ENCODE measurements at places on chromosomes 6 and 20. TPM values are rescaled to one million over a fixed set of nuclear protein-coding genes. Genes with fewer than 3 reads are reported as not detected.

GRCh38 chr6:139765825-139766285 is 391.4 kb upstream of the CITED2 start:
- no peak for DNase-seq

GRCh38 chr6:27312146-27312949 is at the start of gene POM121L2:
TSS of gene POM121L2 (minus strand) at chr6:27312273. CDS start at chr6:27312170, 103 bp downstream.
- DNase-seq = peak; percentile 71

The SLPI gene
- total RNA-seq = 548 TPM

DNA sequence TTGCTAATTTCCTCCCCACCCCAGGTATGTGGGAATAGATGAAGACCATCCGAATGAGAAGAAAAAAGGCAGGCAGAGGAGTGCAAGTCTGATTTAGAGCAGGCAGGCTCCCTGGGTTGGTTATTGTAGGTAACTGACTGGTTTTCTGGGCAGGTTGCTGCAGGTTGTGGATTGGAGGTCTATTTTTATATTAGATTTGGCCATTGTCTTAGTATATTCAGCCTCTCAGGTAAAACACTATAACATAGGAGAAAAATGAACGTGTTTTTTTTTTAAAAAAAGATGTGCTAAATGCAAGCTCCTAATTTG is 492 bp upstream of the TBC1D7 start:
- no peak for DNase-seq

GRCh38 chr6:15511248-15512125 is 151.3 kb downstream of the DTNBP1 start:
- no peak for DNase-seq

DNA sequence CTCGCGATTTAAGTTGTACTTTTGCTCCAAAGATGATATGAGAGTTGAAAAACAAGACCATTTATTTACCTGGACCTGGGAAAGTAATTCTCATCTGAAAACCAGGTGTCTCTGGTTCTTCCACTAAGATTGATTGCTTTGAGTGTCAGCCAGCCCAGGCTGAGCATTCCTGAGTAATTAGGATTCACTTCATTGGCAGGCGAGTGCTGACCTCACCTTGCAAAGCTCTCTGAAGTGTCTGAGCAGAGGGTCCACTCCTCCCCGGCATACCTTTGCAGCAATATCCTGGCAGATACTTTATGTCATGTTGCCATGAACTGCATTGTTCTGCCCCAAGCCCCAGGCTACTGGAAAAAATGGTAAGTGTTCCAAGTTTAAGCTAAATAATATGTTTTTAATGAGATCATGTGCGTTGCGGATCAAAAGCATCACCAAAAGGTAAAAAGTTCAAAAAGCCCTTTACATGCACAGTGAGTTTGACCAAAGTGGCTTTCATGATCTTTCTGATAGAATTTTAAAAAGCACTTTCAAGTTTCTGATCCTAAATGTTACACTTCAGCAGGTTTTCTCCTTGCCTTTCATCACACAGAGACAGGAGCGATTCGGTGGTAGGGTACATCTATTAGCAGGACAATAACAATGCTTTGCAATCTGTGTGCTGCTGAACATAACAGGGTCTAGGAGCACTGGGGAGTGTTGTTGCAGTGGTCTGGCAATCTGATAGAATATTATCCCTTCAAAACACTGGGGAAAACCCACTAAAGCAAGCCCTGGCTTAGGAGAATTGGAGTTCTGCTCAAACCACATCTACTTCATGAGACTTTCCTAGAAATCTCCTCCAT is 127.8 kb upstream of the EEF1E1 start:
- DNase-seq = no peak

DNA sequence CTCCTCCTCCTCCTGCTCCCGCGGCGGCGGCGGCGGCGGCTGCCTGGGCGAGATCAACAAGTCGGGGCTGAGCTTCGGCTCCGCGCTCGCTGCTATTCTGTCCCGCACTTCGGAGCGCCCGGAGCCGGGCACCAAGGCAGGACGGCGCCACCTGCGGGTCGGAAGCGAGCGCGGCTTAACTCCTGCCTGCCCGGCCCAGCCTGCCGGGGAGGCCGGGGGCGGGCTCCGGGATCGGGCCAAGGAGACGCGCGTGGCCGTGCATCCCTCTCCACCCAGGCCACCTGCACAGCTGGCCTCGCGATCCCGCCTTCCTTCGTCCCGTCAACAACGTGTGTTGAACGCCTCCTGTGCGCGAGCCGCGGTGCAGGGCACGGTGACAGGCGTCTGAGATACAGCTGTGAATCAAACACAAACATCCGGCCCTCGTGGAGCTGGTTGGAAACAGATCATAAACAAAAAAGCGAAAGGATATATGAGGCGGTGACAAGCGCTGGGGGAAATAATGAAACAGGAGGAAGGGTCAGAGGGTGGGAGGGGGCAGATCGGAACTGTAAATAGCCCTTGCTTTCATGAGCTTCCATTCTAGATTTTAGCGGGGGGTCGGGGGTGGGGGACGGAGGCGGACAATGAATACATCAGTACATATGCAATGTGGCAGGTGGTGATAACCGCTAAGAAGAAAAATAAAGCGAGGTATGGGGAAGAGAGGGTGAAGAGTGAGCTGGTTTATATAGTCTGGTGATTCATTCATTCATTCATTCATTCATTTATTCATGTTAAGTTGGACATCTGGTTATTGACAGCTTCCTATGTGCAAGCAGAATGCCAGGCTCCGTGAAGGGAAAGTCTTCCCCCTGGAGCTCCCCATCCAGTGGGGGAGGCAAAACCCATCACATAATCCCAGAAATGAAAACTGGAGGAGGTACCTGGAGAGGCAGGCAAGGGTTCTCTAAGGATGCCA is 2.0 kb upstream of the KCNB1 start:
- DNase-seq = peak; percentile 72

DNA sequence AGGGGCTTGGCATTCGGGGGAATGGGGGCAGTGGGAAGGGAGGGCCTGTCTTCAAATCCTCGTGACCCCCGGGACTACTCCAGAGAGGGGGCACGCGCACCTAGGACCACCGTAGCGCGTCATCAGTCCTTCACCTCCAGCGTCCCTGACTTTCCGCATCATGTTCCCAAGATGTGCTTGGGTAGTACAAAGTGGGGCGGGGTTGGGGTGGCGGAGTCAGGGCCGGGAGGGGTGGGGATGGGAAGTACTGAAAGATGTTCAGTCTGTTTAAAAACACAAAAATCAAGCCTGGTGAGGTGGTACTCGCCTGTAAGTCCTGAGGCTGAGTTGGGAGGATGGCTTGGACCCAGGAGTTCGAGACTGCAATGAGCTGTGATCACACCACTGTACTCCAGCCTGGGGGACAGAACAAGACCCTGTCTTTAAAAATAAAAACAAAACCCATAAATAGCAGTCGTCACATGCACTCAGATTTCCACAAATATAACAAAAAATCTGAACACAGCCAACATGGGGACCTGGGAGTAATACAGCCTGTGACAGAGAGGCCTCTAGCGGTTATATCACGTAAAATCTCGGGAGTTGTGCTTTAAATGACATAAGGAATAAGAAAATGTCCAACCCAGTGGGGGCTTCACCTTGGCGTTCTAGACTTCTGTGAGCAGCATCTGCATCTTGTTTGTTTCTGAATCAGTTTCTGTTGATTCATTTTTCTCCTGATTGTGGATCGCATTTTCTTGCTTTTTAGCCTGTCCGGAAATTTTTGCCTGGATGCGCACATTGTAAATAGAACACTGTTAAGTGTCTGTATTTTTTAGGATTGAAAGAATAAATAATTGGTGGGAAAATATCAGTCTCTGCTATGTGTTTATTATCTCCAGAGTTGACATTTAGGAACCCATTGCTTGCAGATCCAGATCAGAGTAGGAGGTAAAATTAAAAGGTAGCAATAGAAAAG is 698 bp upstream of the LRP11 start:
- peak; percentile 56 for DNase-seq

DNA sequence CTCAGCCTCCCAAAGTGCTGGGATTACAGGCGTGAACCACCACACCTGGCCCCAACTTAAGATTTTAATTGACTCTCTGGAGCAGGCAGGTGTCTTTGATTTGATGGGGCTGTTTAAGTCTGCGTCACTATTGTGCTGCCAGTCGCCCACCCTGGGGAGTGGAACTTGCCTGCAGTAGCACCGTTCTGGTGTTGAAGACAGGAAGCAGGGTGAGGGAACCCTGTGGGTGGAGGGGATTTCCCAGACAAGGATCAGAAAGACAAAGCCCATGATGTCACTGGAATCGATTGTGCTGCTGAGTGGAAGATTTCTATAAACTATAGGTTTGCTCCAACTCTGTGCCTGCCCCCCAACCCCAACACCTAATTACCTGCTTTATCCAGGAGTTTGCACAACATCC is 11.0 kb downstream of the ALDH8A1 start:
- no peak for DNase-seq

The VSTM2L gene
- total RNA-seq = 95.0 TPM

GRCh38 chr6:135972150-135972549 is 120.6 kb downstream of the PDE7B start:
- no peak for DNase-seq

Data from mucosa of gallbladder (tissue), 1 donor.